SK-MEL-5 (cell line): ENCODE measurements at places on chromosomes 4 and X. TPM values are rescaled to one million over a fixed set of nuclear protein-coding genes. Genes with fewer than 3 reads are reported as not detected.

The GAGE12J gene
- total RNA-seq = 37.1 TPM in 1 of 2 replicates, not detected in the other

The PPP1R2C gene
- total RNA-seq = not detected in 2 replicates

The TEX13B gene
- total RNA-seq = 0.24 TPM in 1 of 2 replicates, not detected in the other

The ASB9 gene
- total RNA-seq = 30.3 and 35.7 TPM in 2 replicates

The HNRNPDL gene
- 169 and 179 TPM in 2 replicates for total RNA-seq

The NKX3-2 gene
- 1.2 and 1.7 TPM in 2 replicates for total RNA-seq

The GYPE gene
- 0.19 and 0.37 TPM in 2 replicates for total RNA-seq

The STK26 gene
- total RNA-seq = 23.8 and 30.1 TPM in 2 replicates

The GPRASP1 gene
- total RNA-seq = 0.48 and 0.83 TPM in 2 replicates

The SPRY1 gene
- total RNA-seq = 49.9 and 59.2 TPM in 2 replicates

The CPLX1 gene
- 0.48 and 0.58 TPM in 2 replicates for total RNA-seq

The SRP72 gene
- total RNA-seq = 57.5 and 61.0 TPM in 2 replicates

The F8 gene
- 0.50 and 0.56 TPM in 2 replicates for total RNA-seq

The RGN gene
- 0.29 TPM in 2 replicates for total RNA-seq

The EPGN gene
- total RNA-seq = not detected in 2 replicates

The DSPP gene
- not detected in 2 replicates for total RNA-seq

The FOXR2 gene
- not detected in 2 replicates for total RNA-seq

The TMEM35A gene
- not detected in 2 replicates for total RNA-seq

The TCEAL6 gene
- total RNA-seq = not detected in 2 replicates

The NR0B1 gene
- 1.5 and 2.0 TPM in 2 replicates for total RNA-seq

The TBC1D19 gene
- total RNA-seq = 10.6 and 12.2 TPM in 2 replicates

The PTPN13 gene
- total RNA-seq = 47.9 and 54.6 TPM in 2 replicates

The SASH3 gene
- total RNA-seq = not detected in 2 replicates

The ZNF718 gene
- 1.5 and 3.4 TPM in 2 replicates for total RNA-seq

The MAGEC1 gene
- 2.7 and 3.6 TPM in 2 replicates for total RNA-seq

The USP17L10 gene
- not detected in 2 replicates for total RNA-seq

The GPR82 gene
- not detected in 2 replicates for total RNA-seq

The MMRN1 gene
- total RNA-seq = 0.16 and 0.29 TPM in 2 replicates

The CLDN22 gene
- not detected in 2 replicates for total RNA-seq

The CFAP99 gene
- not detected in 2 replicates for total RNA-seq

The PCYT1B gene
- total RNA-seq = 1.1 and 1.6 TPM in 2 replicates

The SYTL5 gene
- total RNA-seq = 67.0 and 69.1 TPM in 2 replicates

The MAGEA10 gene
- 0.13 TPM in 2 replicates for total RNA-seq

The MBNL3 gene
- 4.9 and 5.7 TPM in 2 replicates for total RNA-seq

The MGAT4D gene
- total RNA-seq = not detected in 2 replicates

The USO1 gene
- total RNA-seq = 80.7 and 91.6 TPM in 2 replicates

The MAGEA12 gene
- total RNA-seq = 133 and 153 TPM in 2 replicates

The HSFX4 gene
- not detected in 2 replicates for total RNA-seq

The RPA4 gene
- 0.24 and 0.45 TPM in 2 replicates for total RNA-seq

The SLC26A1 gene
- 0.37 TPM in 1 of 2 replicates, not detected in the other for total RNA-seq

The REELD1 gene
- total RNA-seq = not detected in 2 replicates

The KIAA1210 gene
- 0.05 and 0.08 TPM in 2 replicates for total RNA-seq

The GLRA2 gene
- not detected in 2 replicates for total RNA-seq

The VCX3B gene
- total RNA-seq = not detected in 2 replicates

The ERAS gene
- 0.40 TPM in 1 of 2 replicates, not detected in the other for total RNA-seq

The TEX11 gene
- total RNA-seq = 0.11 TPM in 1 of 2 replicates, not detected in the other

The OPN1MW gene
- not detected in 2 replicates for total RNA-seq

The NAA11 gene
- 11.0 and 12.1 TPM in 2 replicates for total RNA-seq

The RTL9 gene
- total RNA-seq = 0.13 and 0.35 TPM in 2 replicates
